ENCODE measurements at places on chromosomes 11 and 22. TPM values are rescaled to one million over a fixed set of nuclear protein-coding genes. Genes with fewer than 3 reads are reported as not detected.

TYR gene
- 1.4 TPM for total RNA-seq

DDI1 gene
- total RNA-seq: 0.72 TPM

IFITM5 gene
- total RNA-seq: 0.96 TPM

DKK3 gene
- total RNA-seq: 129 TPM

INCENP gene
- 11.6 TPM for total RNA-seq

C1QTNF4 gene
- total RNA-seq: 4.3 TPM

Measured in umbilical cord (tissue), 2 donors.